ENCODE measurements at places on chromosomes 7 and 10.

- no peak for DNase-seq
Observed at GRCh38 chr10:115674496-115674895, 581.3 kb downstream of the ATRNL1 start.

DNA sequence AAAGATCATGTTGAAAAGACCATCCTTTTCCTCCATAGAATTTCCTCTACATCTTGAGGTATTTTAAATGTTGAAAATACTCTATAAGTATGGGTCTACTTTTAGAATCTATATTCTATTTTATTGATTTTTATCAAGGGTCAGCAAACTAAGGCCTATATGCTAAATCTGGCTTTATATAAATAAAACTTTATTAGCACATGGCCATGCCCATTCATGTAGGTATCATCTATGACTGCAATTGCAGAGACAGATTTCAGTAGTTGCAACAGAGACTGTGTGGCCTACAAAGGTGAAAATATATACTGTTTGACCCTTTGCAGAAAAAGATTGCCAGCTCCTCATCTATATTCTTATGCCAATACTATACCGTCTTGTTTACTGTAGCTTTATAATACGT lies 72.7 kb downstream of the TAX1BP1 start:
- no peak for DNase-seq

DNA sequence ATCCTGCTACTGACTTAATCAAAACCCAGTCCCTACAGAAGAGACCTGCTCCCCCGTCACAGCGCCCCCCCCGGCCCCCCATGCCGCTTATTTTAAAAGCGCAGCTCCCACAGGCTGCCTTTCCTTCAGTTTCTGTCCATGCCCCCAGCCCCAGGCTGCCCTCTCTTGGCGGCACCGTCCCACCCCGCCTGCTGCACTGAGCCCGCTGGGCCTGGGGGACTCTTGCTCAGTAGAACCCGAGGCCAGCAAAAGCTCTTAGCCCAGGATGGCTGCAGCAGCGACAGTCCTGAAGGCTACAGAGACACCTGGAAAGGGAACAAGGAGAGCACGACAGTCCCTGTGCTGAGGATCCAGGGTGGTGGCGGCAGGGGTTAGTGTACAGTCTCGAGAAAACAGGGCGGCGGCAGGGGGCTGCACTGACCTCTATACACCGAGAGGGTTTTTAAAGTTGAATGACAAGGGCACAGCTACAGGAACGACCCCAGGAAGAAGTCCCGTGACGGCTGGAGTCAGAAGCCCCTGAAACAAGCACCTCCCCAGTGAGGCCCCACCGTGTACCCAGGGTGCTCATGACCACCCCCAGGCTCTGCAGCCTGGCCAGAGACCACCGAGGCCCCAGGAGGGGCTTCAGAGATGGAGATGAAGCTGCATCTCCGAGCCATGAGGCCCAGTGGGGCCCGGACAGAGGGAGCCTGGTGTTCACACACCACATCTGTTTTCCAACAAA lies 54.4 kb downstream of the ZRANB1 start:
- peak; percentile 18 for DNase-seq

DNA sequence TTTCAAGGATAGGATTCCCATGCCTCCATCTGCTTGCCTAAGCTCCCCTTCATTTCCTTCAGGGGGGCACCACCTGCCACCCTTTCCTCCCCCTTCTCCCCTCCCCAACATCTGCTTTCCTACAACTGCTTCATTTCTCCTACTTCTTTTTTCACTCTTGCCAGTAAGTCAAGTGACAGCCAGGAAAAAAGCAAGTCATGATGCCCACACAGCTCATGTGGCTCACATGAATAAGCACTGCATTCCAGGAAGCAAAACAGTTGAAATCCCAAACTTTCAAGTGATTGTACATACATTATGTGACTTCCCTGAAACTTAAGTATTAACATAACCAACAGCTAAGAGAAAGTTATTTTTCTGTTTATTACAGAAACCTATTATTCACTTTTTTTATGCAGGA lies 78.6 kb downstream of the TNS3 start:
- DNase-seq = no peak

Data from activated T-cell treated with anti-CD3 and anti-CD28 coated beads, Interleukin-2, amount 50 U/mL, for 24 hours (primary cell).